Thymus (tissue), 14 donors: ENCODE measurements at places on chromosomes 5 and 9. TPM values are rescaled to one million over a fixed set of nuclear protein-coding genes. Genes with fewer than 3 reads are reported as not detected.

GRCh38 chr9:78369639-78370219, 72.8 kb downstream of the PSAT1 start:
- peak; percentile 69 for DNase-seq

GRCh38 chr9:135500071-135500524, 384 bp upstream of the MRPS2 start:
- no peak for DNase-seq

DNA sequence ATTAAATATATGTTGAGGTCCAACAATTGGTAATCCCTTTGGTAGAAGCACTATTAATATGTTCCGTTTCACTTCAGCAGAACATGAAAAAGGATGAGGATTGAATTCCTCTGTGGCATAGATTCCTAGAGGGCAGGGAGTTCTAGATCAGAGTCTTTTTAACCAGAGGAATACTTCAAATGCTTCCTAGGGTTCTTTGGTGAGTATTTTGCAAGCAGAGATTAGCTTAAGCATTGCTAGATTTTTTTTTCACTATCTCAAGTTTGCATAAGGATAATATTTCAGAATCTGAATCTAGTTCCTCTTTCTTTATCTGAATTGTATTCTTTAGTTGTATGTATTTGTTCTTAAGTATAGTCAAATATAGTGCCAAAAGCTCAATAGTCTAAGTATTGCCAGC, 116.6 kb upstream of the ADAMTSL1 start:
- DNase-seq, result no peak

DNA sequence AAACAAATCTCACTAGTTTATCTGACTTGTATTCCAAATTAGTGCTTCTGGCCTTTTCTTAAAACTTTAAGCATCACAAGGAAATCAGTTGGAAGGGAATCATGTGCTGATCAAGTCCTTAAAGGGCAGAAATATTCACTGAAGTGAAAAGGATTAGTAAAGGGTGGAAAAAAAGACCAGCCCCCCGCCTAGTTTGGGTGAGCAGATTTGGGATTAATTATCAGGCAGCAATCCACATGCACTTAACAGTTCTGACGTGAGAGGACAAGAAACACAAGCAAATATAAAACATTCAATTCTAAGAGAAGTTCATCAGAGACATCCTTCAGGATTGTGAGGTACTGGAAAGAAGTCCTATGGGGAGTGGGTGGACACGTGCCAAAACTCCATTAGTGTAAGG, at the start of gene TYRP1:
Gene TYRP1 (plus strand): TSS at position 245 of the 400 bp plus-strand sequence. CDS start 612 bp downstream, outside the sequence.
- no peak for DNase-seq

- no peak for DNase-seq
These were observed 67.6 kb downstream of the DPYSL3 start for GRCh38 chr5:147442224-147442623.

GRCh38 chr5:124736082-124736804, 10.2 kb downstream of the ZNF608 start:
- DNase-seq, result no peak

The STC2 gene
- 0.80 TPM for total RNA-seq

The S1PR3 gene
- total RNA-seq, result 5.9 TPM
